ENCODE measurements at places on chromosomes 4 and X.

DNA sequence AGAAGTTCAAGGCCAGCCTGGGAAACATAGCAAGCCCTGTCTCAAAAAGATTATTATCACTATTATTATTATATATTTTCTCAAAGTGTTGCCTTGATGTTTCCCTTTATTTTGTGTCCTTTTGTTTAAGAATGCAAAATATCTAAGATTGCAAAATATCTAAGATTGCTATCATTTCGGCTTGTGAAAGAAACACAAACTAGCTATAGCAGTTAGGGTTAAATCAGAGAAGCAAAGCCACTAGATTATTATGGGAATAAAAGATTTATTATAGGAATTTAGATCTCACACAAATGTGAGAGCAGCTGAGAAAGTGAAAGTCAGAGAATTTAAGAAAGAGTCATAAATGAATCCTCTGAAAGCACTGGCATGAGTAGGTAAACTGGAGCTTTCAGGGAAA, 18.0 kb upstream of the TMEM184C start:
- DNase-seq, result no peak

DNA sequence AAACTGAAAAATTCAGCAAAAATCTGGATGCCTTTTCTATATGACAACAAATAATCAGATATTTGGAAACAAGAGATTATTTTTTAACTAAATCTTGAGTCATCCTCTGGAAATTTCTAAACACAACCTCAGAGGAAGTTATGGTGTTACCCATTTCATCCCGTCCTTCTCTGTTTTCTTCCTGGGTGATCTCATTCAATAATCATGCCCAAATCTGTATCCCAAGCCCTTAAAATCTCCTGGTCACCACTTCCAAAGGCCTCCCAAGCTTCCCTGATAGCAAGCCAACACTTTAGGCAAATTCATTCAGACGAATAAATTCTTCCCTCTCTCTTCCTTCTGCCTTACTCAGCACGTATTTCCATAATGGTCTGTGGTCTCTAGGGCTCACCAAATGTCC, 9.7 kb upstream of the SORCS2 start:
- no peak for DNase-seq

DNA sequence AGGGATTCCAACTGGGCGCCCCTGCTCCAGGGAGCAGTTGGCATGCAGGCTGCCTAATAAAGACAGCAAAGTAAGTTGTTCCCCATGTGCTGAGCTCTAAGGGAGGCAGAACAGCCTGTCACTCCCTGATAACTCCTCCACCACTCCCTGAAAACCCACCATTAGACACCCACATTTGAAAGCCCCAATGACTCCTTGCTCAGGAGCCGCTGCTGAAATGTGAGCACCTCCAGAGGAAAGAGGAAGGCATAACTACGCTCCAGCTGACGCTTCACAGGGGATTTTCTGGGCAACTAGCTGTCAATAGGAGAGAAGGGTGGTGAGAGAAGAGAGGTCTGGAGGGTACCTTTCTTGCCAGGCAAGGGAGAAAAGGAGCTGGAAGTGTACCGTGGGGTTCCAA, 62.5 kb downstream of the NPY1R start:
- DNase-seq, result no peak

- no peak for DNase-seq
Measured at GRCh38 chr4:21596521-21596920, 352.1 kb downstream of the KCNIP4 start.

DNA sequence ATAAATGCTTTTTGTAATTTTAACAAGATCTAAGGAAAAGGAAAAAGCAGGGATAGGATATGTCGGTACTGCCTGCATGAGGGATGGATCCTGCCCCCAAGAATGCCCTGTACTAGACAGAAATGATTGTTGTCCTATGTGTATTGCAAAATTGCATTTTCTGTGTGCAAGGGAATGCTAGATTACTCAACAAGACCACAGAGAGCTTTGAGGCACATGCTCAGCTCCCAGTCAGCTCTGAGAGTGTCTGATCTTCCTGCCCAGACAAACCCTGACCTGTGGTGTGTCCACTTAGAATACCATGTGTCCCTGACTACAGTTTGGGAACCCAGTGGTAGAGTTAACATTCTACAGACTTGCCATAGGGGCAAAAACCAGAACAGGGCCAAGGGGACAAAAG, 129.2 kb upstream of the PAK3 start:
- DNase-seq, result no peak

- DNase-seq, result no peak
Measured at GRCh38 chr4:184199780-184200179, 17.9 kb downstream of the ENPP6 start.

All from left cardiac atrium (tissue), 4 donors.